ENCODE measurements at places on chromosomes 6 and 20. TPM values are rescaled to one million over a fixed set of nuclear protein-coding genes. Genes with fewer than 3 reads are reported as not detected.

The WFDC10B gene
- not detected for total RNA-seq

The ADAM33 gene
- 1.7 TPM for total RNA-seq

The MAK gene
- 0.24 TPM for total RNA-seq

The AIF1 gene
- total RNA-seq: not detected

The ZBTB46 gene
- 3.7 TPM for total RNA-seq

The PRDM13 gene
- not detected for total RNA-seq

The AGER gene
- total RNA-seq: 0.65 TPM

The ZFP64 gene
- 25.4 TPM for total RNA-seq

The CGA gene
- total RNA-seq: not detected

The ENPP5 gene
- total RNA-seq: 1.0 TPM

The GMEB2 gene
- 14.0 TPM for total RNA-seq

The FOXF2 gene
- total RNA-seq: 106 TPM

The RAD21L1 gene
- total RNA-seq: 0.52 TPM

The RPS10 gene
- 3,746 TPM for total RNA-seq

The SPEF1 gene
- not detected for total RNA-seq

The LY6G6C gene
- total RNA-seq: not detected

The NCR2 gene
- not detected for total RNA-seq

The SLCO4A1 gene
- total RNA-seq: not detected

The MUCL3 gene
- not detected for total RNA-seq

The MYLK2 gene
- 0.72 TPM for total RNA-seq

The APOM gene
- total RNA-seq: 1.8 TPM

The ADRM1 gene
- total RNA-seq: 169 TPM

The EMILIN3 gene
- total RNA-seq: under 0.01 TPM

The CDSN gene
- total RNA-seq: 0.13 TPM

The TINAG gene
- total RNA-seq: not detected

The CST2 gene
- not detected for total RNA-seq

The DZANK1 gene
- total RNA-seq: 0.65 TPM

The FILIP1 gene
- 0.26 TPM for total RNA-seq

The RAET1L gene
- not detected for total RNA-seq

The EBF4 gene
- 3.7 TPM for total RNA-seq

The TCF21 gene
- 119 TPM for total RNA-seq

The CD109 gene
- 34.9 TPM for total RNA-seq

The CCNC gene
- total RNA-seq: 52.2 TPM

The TNNC2 gene
- not detected for total RNA-seq

The ATXN1 gene
- total RNA-seq: 20.9 TPM

The SLC17A2 gene
- not detected for total RNA-seq

The EPHA7 gene
- 1.4 TPM for total RNA-seq
